ENCODE measurements at places on chromosomes 13 and 19. TPM values are rescaled to one million over a fixed set of nuclear protein-coding genes. Genes with fewer than 3 reads are reported as not detected.

CLEC17A gene
- polyA plus RNA-seq, result not detected

DOCK6 gene
- 42.0 TPM for polyA plus RNA-seq

ZNF729 gene
- polyA plus RNA-seq, result not detected

TUBA3C gene
- polyA plus RNA-seq, result not detected

GFY gene
- polyA plus RNA-seq, result not detected

FXYD3 gene
- polyA plus RNA-seq, result 0.60 TPM

KIR2DL1 gene
- polyA plus RNA-seq, result 0.10 TPM

ATP4B gene
- not detected for polyA plus RNA-seq

CEACAM6 gene
- polyA plus RNA-seq, result 0.52 TPM

FCER2 gene
- 0.49 TPM for polyA plus RNA-seq

VMAC gene
- 2.8 TPM for polyA plus RNA-seq

EBPL gene
- 25.8 TPM for polyA plus RNA-seq

ZNF628 gene
- polyA plus RNA-seq, result 4.8 TPM

CD22 gene
- not detected for polyA plus RNA-seq

RYR1 gene
- polyA plus RNA-seq, result 595 TPM

EBI3 gene
- 0.39 TPM for polyA plus RNA-seq

CGB2 gene
- not detected for polyA plus RNA-seq

PLK5 gene
- polyA plus RNA-seq, result 0.20 TPM

CASP14 gene
- 0.04 TPM for polyA plus RNA-seq

ZNF77 gene
- polyA plus RNA-seq, result 4.2 TPM

CEACAM21 gene
- 1.6 TPM for polyA plus RNA-seq

GSK3A gene
- polyA plus RNA-seq, result 44.6 TPM

C2CD4C gene
- polyA plus RNA-seq, result 0.50 TPM

EFNB2 gene
- 46.4 TPM for polyA plus RNA-seq

SHISA2 gene
- not detected for polyA plus RNA-seq

SMIM24 gene
- not detected for polyA plus RNA-seq

F10 gene
- 18.1 TPM for polyA plus RNA-seq

CGB8 gene
- polyA plus RNA-seq, result 0.79 TPM

All from muscle of arm (tissue), 14 donors.